ELF-1 (cell line): ENCODE measurements at places on chromosomes 4 and X.

DNA sequence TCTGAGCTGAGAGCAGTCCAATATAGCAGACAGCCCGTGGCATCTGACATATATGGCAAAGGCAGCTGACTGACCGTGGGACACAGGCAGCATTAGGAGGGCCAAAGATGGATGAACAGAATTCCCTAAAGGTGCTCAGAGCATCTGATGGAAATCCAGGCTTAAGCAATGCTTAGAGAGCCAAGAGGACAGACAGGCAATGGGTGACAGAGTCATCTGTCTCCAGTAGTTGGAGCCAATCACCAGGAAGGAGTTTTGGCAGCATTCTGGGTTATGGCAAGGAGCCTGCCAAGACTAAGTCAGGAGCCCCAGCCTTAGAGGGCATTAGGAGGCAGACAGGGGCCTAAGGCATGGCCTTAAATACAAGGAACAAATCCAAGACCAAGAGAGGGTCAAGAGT lies 153.3 kb upstream of the USP9X start:
- no peak for DNase-seq

DNA sequence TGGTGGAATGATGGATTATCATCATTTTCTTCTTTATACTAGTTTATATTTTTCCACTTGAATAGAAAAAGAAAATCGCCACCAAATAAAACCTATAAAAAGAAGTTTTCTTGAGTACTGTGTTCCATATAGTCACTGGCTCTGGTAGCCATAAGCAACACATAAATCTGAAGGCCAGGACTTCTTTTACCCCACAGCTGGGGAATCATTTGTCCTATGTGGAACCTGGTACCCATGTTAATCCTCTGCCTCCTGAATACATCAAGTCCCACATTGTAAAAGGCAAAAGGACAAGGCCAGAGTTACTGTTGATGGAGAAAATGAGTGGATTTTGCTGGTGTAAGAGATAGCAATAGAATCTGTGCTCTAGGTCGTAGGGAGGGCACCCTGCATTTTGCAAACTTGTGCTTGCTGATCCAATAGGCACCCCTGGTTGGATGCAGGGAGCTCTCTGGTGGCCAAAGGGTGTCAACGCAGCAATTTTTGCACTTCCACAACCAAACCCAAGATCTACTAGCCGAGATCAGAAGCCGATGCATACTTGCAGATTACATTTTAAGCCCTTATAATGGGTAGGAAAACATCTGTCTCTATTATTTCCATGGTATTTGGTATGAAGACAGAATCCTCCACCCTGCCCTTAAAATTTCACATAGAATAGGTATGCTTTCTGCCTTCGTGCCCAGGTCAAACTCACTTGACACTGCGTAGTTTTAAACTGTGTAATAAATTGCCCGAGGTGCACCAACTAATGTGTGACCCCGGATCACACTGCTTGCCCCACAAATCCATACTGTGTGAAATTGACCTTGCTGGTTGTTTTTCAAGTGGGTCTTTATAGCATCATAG lies 146.2 kb upstream of the SCML1 start:
- peak; percentile 84 for DNase-seq

DNA sequence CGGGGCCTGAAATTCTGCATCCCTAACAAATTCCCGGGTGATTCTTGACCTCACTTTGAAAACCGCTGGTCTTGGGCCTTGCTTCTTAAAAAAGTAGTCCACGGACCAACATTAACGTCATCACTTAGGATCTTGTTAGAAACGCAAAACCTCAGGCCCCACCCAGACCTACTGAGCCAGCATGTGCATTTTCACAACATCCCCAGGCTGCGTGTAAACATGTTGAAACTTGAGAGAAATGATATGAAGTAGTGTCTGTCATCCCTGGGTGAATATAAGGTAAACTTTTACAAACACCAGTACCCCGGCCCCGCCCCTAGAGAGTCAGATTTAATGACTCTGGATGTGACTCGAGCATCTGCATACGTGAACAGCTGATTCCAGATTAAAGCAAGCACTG lies 33.7 kb downstream of the SORBS2 start:
- DNase-seq: no peak

DNA sequence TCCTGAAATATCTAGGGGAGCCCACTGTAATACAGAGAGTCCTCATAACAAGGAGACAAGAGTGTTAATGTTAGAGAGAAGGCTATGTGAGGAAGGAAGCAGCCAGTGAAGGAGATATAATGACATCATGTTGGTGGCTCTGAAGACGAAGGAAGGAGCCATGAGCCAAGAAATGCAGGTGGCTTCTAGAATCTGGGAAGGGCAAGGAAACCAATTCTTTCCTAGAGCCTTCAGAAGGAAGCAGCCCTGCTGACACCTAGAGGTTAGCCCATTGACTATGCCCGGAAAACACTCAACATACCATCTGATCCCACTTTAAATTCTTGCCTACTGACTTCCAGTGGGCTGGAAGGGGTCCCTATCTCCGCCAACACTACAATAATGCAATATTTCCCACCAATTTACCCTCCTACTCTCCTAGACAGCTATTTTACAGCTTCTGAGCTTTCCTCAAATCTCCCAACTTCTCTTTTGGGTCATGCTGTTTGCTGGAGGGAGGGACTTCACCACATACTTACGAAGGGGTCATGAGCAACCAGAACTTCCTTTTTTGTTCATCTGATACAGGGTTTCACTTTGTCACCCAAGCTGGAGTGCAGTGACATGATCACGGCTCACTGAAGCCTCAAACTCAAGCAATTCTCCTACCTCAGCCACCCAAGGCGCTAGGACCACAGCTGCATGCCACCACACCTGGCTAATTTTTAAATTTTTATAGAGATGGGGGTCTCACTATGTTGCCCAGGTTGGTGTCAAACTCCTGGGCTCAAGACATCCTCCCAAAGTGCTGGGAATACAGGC lies 25.2 kb upstream of the G3BP2 start:
- DNase-seq: no peak

DNA sequence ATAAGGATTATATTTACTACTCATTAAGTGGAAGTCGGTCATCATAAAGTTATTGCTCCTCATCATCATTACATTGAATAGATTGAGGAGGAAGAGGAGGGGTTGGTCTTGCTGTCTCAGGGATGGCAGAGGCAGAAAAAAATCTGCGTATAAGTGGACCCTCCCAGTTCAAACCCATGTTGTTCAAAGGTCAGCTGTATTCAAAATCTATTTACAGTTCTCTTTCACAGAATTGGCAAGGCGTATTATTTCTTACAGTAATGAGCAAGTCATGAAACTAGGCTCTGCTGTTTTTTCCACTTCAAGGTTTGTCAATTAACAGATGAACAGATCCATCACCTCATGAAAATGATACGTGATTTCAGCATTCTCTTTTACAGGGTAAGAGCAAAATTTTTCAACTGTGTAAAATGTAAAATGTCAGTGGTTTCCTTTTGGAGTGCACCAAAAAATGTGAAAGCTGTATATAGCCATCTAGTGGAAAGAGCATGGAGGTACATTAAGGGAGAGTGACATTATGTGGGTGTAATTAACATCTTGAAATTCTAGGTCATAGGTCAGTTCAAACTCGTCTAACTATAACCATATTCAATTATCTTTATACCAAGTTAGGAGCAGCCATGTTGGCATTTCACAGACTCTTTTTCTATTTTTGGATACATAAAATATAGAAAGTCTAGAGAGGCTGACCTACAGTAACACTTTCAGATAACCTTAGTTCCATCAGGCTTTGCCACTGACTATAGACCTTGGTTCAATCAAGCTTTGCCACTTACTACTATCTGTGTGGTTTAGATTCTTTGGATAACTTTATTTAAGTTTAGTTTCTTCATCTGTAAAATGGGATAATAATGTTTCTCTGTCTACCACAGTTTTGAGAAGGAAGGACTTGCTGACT lies 30.1 kb downstream of the NEIL3 start:
- DNase-seq: no peak

DNA sequence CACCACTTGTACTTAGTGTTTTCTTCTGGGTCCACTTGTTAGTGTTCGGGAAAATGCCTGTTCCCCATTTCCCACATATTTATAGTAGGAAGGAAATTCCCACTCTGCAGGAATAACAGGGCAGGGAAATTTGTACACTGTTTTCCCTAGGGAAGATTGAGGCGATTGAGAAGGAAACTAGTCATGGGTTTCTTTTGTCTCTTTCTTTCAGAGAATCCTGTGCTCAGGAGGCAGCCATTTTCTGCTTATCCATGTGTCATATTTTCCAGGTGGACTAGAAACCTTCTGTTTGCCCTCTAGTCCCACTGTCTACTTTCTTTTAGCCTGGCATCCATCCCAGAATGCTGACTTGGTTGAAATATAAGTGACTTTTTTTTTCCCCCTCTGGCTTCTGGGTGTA lies 299.1 kb upstream of the ANKRD50 start:
- DNase-seq: no peak

- peak; percentile 91 for DNase-seq
Measured at GRCh38 chr4:87973283-87974169, 2.0 kb upstream of the SPP1 start.
